Naive thymus-derived CD8-positive, alpha-beta T cell (primary cell): ENCODE measurements at places on chromosomes 1 and 21.

GRCh38 chr1:159175571-159175970, 4.2 kb downstream of the CADM3 start:
- no peak for DNase-seq

DNA sequence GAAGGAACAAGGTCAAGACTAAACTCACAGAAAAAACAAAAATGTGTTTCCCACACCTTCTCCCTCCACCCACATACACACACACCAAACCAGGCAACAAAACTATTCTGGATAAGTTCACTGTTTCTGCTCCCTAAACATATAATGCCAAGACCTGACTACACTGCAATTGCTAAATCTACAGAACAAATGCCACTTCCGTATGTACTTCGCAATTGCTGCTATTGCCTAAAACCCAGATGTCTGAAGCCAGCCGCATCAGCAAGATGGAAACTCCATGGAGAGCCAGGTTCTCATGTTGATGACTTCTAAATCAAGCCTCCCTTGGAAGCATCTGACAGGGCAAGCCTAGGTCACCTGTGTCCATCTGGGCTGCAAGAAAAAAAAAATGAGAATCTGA, 8.3 kb upstream of the AIM2 start:
- DNase-seq: no peak

- no peak for DNase-seq
Measured at GRCh38 chr1:117363571-117364048, 3.6 kb upstream of the MAN1A2 start.

- DNase-seq: no peak
Measured at GRCh38 chr1:85283475-85284199, 7.2 kb upstream of the BCL10 start.
